CD4-positive, alpha-beta memory T cell (primary cell): ENCODE measurements at places on chromosomes 4 and X. TPM values are rescaled to one million over a fixed set of nuclear protein-coding genes. Genes with fewer than 3 reads are reported as not detected.

DNA sequence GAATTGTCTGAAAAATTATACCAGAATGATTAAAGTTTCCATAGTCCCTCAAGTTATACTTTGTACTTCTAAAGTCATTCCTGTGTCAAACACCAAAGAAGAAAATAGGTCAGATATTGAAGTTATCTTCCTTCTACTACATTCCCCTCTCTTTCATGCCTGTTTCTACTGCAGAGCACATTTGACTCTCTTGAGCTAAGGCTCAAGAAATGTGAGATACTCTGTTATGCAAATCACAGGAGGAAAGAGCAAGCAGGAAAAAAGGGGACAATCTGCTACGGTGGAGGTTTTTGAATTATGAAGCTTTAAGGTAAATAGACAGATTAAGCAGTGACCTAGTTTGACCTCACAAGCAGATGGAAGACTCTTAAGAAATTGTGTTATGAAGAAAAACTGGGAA is 198.9 kb upstream of the LDB2 start:
- DNase-seq: no peak
- H3K36me3 ChIP-seq: no peaks in the 10 kb centered on the region
- no peak overlapping the region for H3K4me3 ChIP-seq
- H3K27ac ChIP-seq: no peak overlapping the region
- H3K4me1 ChIP-seq: no peaks in the 10 kb centered on the region

DNA sequence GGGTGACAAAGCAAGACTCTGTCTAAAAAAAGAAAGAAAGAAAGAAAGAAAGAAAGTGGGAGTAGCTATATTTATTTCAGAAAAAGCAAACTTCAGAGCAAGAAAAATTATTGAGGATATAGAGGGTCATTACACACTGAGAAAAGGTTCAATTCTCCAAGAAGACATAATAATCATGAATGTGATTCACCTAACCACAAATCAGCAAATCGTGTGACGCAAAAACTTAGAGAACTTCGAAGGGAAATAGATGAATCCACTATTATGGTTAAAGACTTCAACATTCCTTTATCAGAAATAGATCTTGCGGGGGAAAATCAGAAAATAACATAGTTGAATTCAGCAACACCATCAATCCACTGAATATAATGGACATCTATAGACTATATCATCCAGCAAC is 219.3 kb upstream of the LDB2 start:
- H3K27me3 ChIP-seq: no peaks in the 10 kb centered on the region
- H3K36me3 ChIP-seq: no peaks in the 10 kb centered on the region
- no peaks in the 10 kb centered on the region for H3K4me1 ChIP-seq
- H3K4me3 ChIP-seq: no peak overlapping the region

DNA sequence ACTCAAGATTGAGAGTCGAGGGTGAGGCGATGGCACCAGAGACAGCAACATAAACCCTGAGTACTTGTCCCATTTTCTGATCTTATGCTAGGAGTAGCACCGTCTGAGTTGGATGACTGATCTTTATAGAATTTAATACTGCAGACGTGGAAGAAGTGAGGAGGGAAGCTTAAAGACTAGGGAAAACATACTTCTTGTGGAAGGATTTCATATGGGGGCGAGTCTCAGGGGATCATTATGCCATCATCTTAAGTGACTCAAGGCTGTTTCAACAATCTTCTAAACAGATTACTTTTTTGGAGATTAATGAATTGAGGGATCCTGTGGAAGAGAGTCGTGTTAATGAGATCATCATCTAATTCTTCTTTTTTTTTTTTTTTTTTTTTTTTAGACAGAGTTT is 17.2 kb upstream of the FAT1 start:
- no peaks in the 10 kb centered on the region for H3K4me1 ChIP-seq
- no peak overlapping the region for H3K4me3 ChIP-seq
- H3K27ac ChIP-seq: no peak overlapping the region

DNA sequence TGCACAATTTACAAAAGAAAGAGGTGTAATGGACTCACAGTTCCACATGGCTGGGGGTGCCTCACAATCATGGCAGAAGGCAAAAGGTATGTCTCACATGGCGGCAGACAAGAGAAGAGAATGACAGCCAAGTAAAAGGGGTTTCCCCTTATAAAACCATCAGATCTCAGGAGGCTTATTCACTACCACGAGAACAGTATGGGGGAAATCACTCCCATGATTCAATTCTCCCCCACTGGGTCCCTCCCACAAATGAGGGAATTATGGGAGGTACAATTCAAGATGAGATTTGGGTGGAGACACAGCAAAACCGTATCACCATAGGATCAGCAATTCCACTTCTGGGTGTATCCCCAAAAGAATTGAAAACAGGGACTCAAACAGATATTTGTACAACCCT is 97.5 kb upstream of the STX18 start:
- no peaks in the 10 kb centered on the region for H3K27me3 ChIP-seq
- H3K4me1 ChIP-seq: no peaks in the 10 kb centered on the region
- H3K4me3 ChIP-seq: no peak overlapping the region
- no peak overlapping the region for H3K27ac ChIP-seq
- H3K36me3 ChIP-seq: no peaks in the 10 kb centered on the region

GRCh38 chrX:150889131-150889530 is 9.3 kb downstream of the CD99L2 start:
- H3K27me3 ChIP-seq: no peaks in the 10 kb centered on the region
- no peak overlapping the region for H3K27ac ChIP-seq
- DNase-seq: no peak
- H3K4me1 ChIP-seq: no peaks in the 10 kb centered on the region
- H3K4me3 ChIP-seq: no peak overlapping the region
- no peaks in the 10 kb centered on the region for H3K36me3 ChIP-seq

GRCh38 chr4:38078590-38079421 is 118.6 kb downstream of the PTTG2 start:
- H3K36me3 ChIP-seq: no peaks in the 10 kb centered on the region
- no peaks in the 10 kb centered on the region for H3K4me1 ChIP-seq
- no peak overlapping the region for H3K4me3 ChIP-seq
- no peaks in the 10 kb centered on the region for H3K27me3 ChIP-seq

DNA sequence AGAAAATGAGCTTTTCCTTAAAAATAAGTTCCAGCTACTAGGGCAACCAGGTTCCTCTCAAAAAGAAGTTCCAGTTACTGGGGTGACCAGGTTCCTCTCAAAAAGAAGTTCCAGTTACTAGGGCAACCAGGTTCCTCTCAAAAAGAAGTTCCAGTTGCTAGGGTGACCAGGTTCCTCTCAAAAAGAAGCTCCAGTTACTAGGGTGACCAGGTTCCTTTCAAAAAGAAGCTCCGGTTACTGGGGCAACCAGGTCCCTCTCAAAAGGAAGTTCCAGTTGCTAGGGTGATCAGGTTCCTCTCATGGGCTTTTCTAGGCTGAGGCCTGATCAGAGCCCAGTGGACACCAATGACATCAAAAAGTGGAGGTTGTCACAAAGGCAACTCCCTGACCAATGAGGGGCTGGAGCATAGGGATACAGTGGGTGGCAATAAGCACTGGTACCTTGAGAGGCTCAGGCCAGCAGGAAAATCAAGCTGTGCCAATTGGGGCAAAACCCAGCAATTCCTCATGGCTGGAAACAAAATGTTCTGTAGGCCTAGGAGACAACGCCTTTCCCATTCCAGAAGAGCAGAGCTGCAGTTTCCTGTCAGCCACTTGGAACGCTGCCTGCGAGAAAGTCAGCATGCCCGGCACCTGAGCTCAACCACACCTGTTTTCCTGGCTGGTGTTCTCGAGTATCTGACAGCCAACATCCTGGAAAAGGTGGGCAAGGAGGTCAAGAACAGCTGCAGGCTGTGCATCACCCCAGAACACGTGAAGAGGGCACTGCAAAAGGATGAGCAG is 12.3 kb upstream of the SYTL5 start:
- DNase-seq: peak; percentile 32
- no peaks in the 10 kb centered on the region for H3K4me1 ChIP-seq
- H3K36me3 ChIP-seq: no peaks in the 10 kb centered on the region
- no peak overlapping the region for H3K4me3 ChIP-seq
- H3K27me3 ChIP-seq: no peaks in the 10 kb centered on the region

DNA sequence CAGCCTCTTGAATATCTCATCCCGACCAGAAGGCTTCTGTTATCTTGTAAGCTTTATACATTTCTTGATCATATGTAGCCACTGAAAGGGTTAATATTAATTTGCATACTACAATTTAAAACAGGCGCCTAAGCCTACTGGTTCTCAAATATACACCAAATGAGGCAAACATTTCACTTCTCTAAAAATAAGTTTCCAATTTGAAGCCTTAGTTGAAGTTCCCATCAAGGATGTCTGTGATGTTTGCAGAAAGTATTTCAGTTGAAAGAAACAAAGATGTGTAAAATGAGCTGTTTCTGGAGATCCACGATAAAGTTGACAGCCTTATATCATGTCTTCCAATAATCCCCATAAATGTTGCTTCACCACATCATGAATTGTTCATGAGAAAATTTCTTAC is 70.6 kb downstream of the KIT start:
- no peak overlapping the region for H3K4me3 ChIP-seq
- no peaks in the 10 kb centered on the region for H3K36me3 ChIP-seq
- no peaks in the 10 kb centered on the region for H3K4me1 ChIP-seq
- H3K27ac ChIP-seq: no peak overlapping the region
- H3K27me3 ChIP-seq: no peaks in the 10 kb centered on the region

- no peak overlapping the region for H3K4me3 ChIP-seq
- H3K4me1 ChIP-seq: peaks cover 18% of the 10 kb centered on the region
- H3K36me3 ChIP-seq: no peaks in the 10 kb centered on the region
- no peak for DNase-seq
- H3K27ac ChIP-seq: no peak overlapping the region
- H3K27me3 ChIP-seq: no peaks in the 10 kb centered on the region
Measured at GRCh38 chr4:80424225-80424581, 88.7 kb downstream of the CFAP299 start.

DNA sequence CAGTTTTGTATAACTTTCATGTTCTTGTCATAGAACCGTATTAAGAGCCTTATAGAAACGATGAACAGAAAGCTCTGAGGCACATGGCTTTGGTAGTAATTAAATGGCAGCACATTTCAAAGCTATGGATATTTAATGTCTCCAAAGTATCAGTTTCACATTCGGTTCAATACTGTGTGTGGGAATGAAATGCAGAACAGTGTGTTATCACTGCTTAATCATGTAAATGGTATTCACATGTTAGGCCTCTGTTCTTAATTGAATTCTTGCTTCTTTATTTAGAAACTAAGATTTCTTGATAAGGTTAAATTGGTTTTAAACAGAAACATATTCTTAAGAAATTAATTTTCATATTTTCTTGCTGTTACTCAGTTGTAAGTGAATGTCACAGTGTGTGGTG is 701.0 kb upstream of the PITX2 start:
- H3K27ac ChIP-seq: no peak overlapping the region
- no peaks in the 10 kb centered on the region for H3K27me3 ChIP-seq
- H3K36me3 ChIP-seq: no peaks in the 10 kb centered on the region
- no peak for DNase-seq
- no peak overlapping the region for H3K4me3 ChIP-seq

GRCh38 chr4:80420638-80421037 is 85.1 kb downstream of the CFAP299 start:
- H3K4me1 ChIP-seq: peaks cover 18% of the 10 kb centered on the region

RAB33A gene
- 9.7 TPM for total RNA-seq

MYOZ2 gene
- not detected for total RNA-seq

FDCSP gene
- not detected for total RNA-seq

GRPR gene
- total RNA-seq: 0.33 TPM

CDKL2 gene
- 0.35 TPM for total RNA-seq

REELD1 gene
- total RNA-seq: 0.42 TPM

VEGFC gene
- total RNA-seq: not detected

FAM9C gene
- total RNA-seq: not detected

CFAP47 gene
- total RNA-seq: not detected
